ENCODE measurements at places on chromosomes 11 and 22. TPM values are rescaled to one million over a fixed set of nuclear protein-coding genes. Genes with fewer than 3 reads are reported as not detected.

GRCh38 chr11:108751444-108751843, 86.6 kb downstream of the DDX10 start:
- no peak for DNase-seq

DNA sequence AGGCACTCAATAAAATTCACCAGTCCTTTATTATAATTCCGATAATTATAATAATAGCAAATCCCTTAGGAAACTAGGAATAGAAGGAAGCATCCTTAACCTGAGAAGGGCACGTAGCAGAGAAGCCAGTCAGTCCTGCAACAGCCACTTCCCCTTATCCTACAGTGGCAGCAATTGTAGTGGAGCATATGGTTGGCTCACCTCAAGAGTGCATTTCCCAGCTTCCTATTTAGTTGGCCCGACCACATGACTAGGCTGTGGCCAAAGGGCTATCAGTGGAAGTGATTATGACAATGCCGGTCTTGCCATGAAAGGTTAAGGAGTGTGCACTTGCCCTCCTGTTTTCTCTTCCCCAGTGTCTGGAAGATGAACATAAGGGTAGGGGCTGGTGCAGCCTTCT, 27.0 kb downstream of the TESMIN start:
- no peak for DNase-seq

USH1C gene
- 65.6 TPM for polyA plus RNA-seq

GPR152 gene
- not detected for polyA plus RNA-seq

GRCh38 chr11:32333320-32333991, 101.9 kb downstream of the WT1 start:
- DNase-seq = peak; percentile 63

OR8D4 gene
- polyA plus RNA-seq = not detected

DNA sequence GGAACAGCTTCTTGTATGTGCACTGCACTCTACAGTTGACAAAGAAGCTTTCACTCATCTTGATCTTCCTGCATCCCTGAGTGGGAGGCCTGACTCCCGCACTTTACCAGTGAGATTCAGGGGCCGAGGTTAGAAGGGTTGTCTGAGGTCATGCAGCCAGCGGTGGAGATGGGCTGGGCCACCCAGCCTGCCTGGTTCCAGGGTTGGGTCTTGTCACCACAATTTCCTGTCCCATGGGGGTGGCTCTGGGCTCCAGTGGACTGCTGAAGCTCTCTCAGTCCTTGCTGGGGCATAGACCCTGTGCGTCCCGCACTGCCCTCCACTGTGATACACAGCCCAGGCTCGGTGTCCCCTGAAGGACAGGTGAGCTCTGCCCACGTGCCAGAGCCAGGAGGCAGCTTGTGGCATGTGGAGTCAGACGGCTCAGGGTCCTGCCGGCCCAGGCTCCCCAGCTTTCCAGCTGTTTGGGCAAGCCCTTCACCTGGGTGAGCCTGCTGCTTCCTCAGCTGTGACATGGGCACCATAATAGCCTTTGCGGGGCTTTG, 6.9 kb upstream of the MYO7A start:
- DNase-seq = no peak

GAB4 gene
- not detected for polyA plus RNA-seq

ANKK1 gene
- polyA plus RNA-seq = 0.36 TPM

DNA sequence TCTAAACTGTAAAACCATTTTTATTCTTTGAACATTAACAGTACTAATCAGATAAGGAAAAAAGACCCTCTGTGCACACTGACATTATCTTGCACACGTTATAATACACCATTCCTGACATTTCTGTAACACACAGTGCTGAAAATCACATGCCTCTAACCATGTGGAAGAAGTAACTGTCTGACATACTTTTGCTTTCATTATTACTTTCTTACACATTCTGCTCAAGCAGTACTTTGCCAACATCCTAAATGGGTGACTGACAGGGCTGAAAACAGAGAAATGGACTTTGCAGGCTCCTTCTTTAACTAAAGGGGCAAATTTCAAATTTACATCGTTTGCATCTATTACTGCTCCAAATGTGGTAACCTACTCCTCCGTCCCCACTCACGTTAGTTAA, 22.8 kb upstream of the TP53AIP1 start:
- DNase-seq = no peak

SEPTIN3 gene
- polyA plus RNA-seq = 7.6 TPM

DNA sequence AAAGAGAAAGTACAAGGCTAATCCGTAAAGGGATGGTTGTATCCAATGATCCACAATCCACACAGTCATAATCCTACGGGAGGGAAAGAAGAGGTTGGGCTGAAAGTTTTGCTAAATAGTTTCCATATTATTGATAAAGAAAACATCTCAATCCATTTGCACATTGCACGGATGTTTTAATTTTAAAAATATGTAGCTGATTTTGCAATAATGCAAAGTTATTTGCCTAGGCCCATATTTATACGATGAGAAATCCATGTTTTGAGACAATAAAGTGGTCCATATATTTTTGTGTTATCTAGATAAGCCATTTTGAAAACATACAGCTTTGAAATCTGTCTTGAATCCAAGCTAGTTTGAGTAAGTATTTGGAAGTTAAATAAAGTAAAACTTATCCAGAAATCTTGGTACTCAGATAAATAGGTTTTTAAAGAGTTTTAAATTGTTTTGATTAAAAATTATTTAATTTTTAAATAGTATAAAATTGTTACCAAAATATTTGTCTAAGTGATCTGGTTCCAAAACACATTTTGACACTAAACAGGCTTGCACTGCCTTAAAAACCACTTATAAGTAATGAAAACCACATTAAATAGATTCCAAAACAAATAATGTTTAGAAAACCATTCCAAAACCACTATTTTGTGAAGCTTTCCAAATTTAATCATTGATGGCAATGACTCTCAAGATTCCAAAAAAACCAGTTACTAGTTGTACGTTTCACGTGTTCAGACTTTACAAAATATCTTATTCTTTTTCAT, 38.2 kb upstream of the PAMR1 start:
- no peak for DNase-seq

GRCh38 chr11:27688076-27688475, 12.2 kb downstream of the BDNF start:
- no peak for DNase-seq

DNA sequence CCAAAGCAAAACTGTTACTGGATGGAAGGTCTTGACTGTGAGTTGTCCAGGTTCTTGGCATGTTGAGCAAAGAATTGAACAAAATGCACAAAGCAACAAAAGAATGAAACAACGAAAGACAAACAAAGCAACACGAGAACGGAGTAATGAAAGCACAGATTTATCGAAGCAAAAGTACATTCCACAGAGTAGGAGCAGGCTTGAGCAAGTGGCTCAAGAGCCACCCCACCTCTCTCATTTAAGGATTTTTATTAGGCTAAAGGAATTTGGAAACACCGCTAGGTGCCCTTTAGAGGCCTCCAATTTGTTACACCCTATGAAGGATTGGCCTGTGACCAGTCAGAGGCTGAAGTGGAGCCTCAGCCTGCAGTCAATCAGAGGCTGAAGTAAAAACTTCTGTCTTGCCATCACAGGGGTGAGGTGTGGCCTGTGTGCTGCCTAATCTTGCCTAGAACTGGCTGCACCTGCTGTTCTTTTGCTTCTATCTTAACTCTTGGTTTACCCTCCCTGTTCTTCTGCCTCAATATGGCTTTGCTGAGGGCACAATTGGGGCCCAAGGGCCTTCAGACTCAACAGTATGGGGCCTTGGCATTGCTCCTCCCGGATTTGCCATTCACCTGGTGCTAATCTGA, 59.4 kb upstream of the FTH1 start:
- DNase-seq = no peak

PHETA2 gene
- 13.4 TPM for polyA plus RNA-seq

ZNF280B gene
- polyA plus RNA-seq = 4.6 TPM

GRCh38 chr11:47378010-47378835, at the start of gene SPI1:
Gene SPI1, minus strand, starts transcription at chr11:47378547. Its CDS starts 194 bp downstream, at chr11:47378353.
- no peak for DNase-seq

GRCh38 chr11:15695096-15695721, 580.5 kb downstream of the INSC start:
- DNase-seq = no peak

Data from right renal pelvis (tissue), 4 donors.